Activated naive CD4-positive, alpha-beta T cell treated with anti-CD3 and anti-CD28 coated beads, Interleukin-2, amount 50 U/mL, for 16 hours (primary cell): ENCODE measurements at places on chromosomes 6 and 20.

- DNase-seq = no peak
Observed at GRCh38 chr20:45974896-45975565, 3.0 kb upstream of the ZNF335 start.

DNA sequence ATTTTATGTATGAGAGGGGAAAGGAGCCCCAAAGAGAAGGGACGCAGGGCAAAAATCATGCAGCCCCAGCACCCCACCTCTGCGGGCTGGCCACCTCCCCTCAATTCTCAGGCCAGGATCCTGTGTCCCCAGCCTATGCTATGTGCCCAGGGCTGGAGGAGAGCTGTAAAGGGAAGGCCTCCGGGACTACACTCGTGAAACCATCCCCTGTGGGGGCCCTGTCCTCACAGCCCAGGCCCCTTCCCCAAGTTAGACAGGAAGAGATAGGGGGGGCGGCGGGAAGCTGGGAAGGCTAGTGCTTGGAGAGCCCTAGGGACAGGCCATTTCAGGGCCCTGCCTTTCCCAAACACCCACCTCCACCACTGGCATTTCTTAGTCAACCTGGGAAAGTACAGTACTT lies 1.4 kb upstream of the COL11A2 start:
- DNase-seq = no peak

GRCh38 chr6:75874224-75874623 lies 125.2 kb downstream of the MYO6 start:
- DNase-seq = no peak

- DNase-seq = no peak
Observed at GRCh38 chr20:58832457-58832856, 18.2 kb downstream of the GNAS-AS1 start.

DNA sequence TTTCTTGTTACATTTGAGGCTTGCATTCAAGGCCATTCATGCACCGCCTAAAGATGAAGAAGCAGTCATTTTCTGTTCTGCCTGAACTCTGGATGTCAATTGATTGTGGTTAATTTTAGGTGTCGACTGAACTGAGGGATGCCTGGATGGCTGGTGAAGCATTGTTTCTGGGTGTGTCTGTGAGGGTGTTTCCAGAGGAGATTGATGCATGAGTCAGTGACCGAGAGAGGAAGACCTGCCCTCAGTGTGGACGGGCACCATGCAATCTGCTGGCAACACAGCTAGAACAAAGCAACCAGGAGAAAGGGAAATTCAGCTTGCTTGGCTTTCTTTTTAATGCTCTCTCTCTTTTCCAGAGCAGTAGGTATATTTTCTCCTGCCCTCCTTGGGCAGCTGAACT lies 164.1 kb upstream of the ECI2 start:
- no peak for DNase-seq

GRCh38 chr6:123898665-123899064 lies 95.0 kb downstream of the NKAIN2 start:
- DNase-seq = no peak

DNA sequence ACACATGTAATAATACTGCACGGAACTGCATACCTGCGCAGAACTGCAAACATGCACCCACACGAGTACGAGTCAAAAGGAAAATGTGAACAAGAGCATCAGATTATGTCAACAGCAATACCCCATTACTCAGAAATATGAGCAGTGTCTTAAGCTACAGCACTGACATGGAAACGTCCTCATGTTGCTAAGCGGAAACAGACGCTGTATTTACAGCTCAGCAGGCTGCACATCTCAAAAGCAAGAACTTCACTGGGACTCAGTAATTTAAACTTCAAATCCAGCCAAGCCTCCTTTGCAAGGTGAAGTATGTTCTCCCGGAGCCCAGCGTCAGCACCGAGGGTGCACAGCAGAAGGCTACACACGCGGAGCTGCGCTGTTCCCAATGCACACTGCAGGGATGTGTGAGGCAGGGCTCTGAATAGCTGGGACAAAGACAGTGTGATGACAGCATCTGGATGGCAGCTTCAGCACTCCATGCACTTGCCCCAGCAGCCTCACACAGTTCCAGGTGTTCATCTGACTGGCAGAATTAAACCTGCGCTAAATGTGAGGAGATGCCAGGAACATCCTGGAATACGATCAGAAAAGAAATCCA lies 202.8 kb downstream of the WDR27 start:
- no peak for DNase-seq

- DNase-seq = no peak
Observed at GRCh38 chr20:48025661-48026060, 240.4 kb upstream of the SULF2 start.

- DNase-seq = no peak
Observed at GRCh38 chr6:62390401-62390800, 104.4 kb upstream of the KHDRBS2 start.

GRCh38 chr20:51318058-51318949 lies 224.2 kb downstream of the NFATC2 start:
- peak; percentile 49 for DNase-seq

DNA sequence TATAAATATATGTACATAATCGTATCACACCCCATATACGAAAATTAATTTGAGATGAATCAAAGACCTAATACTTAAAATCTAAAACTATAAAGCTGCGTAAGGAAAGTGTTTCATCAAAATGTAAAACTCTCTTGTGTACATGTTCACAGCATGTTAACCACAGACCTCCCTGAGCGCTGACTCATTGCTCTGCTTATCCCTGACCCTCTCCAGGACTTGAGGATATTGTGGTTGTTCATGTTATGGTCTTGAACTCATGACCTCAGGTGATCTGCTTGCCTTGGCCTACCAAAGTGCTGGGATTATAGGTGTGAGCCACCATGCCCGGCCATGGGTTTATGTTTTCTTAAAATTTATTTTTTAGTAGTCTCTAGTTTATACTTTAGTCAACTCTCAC lies 14.2 kb downstream of the FAM83B start:
- DNase-seq = no peak

DNA sequence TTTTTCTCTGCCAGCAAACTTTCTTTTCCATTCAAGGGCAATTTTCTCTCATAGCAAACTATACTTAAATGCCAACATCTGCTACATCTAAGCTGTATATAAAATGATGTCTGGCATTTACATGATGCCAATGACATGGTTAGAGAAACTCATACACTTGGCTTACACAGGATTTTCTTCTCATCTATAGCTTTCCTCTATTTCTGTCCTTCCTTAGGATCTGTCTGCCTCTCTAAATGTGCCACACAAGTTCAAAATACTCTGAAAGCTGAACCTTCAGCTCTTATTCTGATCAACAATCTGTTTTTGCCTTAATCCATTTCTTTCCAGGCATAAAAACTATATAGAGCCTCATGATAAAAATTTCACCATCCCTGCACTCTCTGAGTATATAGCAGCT lies 290.9 kb upstream of the RNF217 start:
- no peak for DNase-seq

- DNase-seq = no peak
Observed at GRCh38 chr6:109015176-109015575, 79.5 kb downstream of the SESN1 start.

GRCh38 chr6:19312241-19312978 lies 524.8 kb upstream of the ID4 start:
- no peak for DNase-seq

DNA sequence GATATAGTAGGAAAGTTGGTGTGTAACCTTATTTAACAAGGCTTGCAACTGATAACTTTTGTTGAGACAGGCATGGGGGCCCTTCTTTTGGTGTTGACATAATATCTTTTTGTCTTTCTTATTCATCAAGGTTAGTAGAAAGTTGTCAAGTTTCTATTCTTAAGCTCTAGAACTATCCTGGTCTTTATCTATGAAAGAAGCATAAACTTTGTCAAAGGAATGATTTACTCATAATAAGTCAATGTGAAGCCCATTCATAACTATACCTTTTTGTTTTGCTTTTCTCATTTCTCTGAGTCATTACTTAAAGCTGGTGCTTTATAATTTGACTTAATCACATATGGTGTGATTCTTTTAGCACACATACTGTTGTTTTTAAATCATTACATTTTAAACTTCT lies 312.4 kb downstream of the UTRN start:
- peak; percentile 16 for DNase-seq

GRCh38 chr6:1296542-1296941 lies 15.4 kb upstream of the FOXQ1 start:
- no peak for DNase-seq

DNA sequence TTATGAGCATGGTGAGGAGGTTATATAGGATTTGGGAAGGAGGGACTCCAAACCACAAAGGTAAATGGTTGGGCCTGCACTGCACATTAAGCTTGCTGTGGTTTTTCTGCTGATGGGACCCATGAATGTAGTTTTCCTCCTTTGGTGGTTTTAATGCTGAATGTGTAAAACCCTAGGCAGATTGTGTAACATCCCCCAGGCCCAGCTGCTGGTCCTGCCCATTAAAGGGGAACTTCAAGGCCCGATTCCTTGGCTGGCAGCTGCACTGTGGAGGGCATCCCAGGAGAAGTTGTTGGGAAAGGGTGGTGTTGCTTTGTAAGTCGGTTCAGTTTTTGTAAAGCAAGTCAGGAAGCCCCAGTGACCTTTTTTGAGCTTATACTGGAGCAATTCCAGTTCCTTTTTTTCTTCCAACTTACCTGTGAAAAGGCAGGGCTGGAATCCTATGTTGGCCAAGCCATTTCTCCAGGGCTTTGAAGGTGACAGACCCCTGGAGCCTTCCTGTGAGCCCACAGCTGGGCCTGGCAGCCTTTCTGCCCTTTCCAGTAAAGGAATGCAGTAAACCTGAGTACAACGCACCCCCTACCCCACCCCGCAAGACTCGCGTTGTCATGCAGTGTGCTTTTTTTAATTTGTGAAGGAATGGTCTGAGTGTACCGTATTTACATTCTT lies 43.1 kb upstream of the NAA20 start:
- no peak for DNase-seq

GRCh38 chr20:46550461-46550860 lies at the start of gene OCSTAMP:
Gene OCSTAMP, minus strand, starts transcription at chr20:46550654. Its CDS starts 94 bp downstream, at chr20:46550560.
- DNase-seq = no peak

GRCh38 chr20:7085467-7085866 lies 318.0 kb downstream of the BMP2 start:
- no peak for DNase-seq

GRCh38 chr6:132003516-132004178 lies 52.5 kb upstream of the CCN2 start:
- DNase-seq = no peak

GRCh38 chr6:130577178-130577919 lies 211.5 kb downstream of the TMEM200A start:
- DNase-seq = no peak

DNA sequence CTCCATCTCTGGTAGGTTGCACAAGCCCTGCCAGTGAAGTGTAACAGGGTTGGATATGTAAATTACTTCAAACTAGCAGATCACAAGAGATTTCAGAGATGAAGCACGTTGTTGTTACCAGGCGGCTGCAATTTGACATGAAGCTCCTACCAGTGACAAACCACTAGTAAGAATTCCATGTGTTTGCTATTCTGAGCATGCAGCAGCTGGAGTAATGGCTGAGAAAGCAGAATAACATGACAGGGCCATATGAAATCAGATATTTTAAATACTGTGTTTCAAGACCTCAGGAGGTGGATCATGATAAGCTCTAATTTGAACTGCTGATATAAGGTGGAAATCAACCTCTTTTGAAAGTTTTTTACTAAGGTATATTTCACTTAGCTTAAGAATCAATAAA lies 11.4 kb downstream of the RIN2 start:
- DNase-seq = no peak

- no peak for DNase-seq
Observed at GRCh38 chr6:128437685-128438084, 82.7 kb downstream of the PTPRK start.

DNA sequence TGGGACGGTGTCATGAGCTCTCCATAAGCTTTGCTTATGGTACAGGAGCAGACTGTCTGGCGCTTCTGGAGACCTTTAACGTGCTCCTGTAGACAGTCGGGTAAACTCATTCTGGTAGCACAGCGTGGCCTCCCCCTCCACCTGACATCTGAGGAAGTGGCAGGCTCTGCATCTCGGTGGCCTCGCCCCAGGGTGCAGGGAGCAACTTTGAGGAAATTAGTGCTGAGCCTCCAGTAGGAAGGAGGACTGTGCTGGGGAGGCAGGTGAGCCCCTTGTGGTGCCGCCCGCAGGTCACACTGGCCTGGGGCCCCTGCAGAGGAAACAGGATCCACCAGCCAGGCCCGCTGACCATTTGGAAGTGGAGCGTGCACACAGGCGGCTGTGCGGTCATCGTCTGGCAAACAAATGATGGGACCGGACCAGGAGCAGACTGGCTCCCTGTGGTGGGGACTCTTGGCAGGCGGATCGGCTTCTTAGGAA lies 57.9 kb downstream of the SYNJ2 start:
- no peak for DNase-seq

GRCh38 chr6:135854799-135855198 lies 3.3 kb downstream of the PDE7B start:
- DNase-seq = no peak

DNA sequence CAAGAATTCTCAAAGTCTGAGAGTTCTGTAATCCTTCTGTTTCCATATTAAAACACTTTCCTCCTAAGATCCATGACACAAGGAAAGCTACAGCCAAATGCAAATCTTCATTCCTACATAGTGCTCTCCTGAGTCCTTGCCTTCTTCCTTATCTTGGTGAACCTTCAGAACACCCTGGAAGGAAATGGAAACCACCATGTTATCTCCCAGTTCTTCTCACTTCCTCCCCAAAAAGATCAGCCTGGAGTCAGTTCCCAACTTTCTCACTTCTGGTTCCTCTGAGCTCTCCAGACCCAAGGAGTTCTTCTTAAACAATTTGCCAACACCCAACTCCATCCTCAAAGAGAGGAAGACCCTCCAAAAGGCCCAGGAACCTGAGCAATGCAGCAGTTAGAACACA lies 193.3 kb upstream of the CCN2 start:
- DNase-seq = no peak
